Activated CD8-positive, alpha-beta memory T cell treated with anti-CD3 and anti-CD28 coated beads, Interleukin-2, amount 10 ng/mL, durations not matched to agents 7 days and 5 days (primary cell): ENCODE measurements at places on chromosomes 16 and 17. TPM values are rescaled to one million over a fixed set of nuclear protein-coding genes. Genes with fewer than 3 reads are reported as not detected.

KRT9 gene
- total RNA-seq = not detected

SLC6A2 gene
- total RNA-seq = not detected

ZPBP2 gene
- total RNA-seq = 0.19 TPM

GSG1L gene
- not detected for total RNA-seq

PRDM7 gene
- total RNA-seq = not detected

SPATA32 gene
- 0.49 TPM for total RNA-seq

UMOD gene
- not detected for total RNA-seq

TMEM238L gene
- not detected for total RNA-seq

TOX3 gene
- total RNA-seq = not detected

FBXW10B gene
- total RNA-seq = 0.30 TPM

CHST5 gene
- total RNA-seq = 0.14 TPM

SCRN2 gene
- total RNA-seq = 33.8 TPM

OR1E1 gene
- total RNA-seq = not detected

TAT gene
- total RNA-seq = not detected

SLC16A11 gene
- total RNA-seq = 1.3 TPM
